Activated CD8-positive, alpha-beta memory T cell treated with anti-CD3 and anti-CD28 coated beads, Interleukin-2, amount 10 ng/mL, durations not matched to agents 7 days and 5 days (primary cell): ENCODE measurements at places on chromosomes 6 and 20.

- no peak for DNase-seq
Measured at GRCh38 chr6:121619013-121619412, 183.6 kb downstream of the GJA1 start.

- no peak for DNase-seq
Measured at GRCh38 chr6:160767647-160768019, 65.6 kb downstream of the PLG start.

DNA sequence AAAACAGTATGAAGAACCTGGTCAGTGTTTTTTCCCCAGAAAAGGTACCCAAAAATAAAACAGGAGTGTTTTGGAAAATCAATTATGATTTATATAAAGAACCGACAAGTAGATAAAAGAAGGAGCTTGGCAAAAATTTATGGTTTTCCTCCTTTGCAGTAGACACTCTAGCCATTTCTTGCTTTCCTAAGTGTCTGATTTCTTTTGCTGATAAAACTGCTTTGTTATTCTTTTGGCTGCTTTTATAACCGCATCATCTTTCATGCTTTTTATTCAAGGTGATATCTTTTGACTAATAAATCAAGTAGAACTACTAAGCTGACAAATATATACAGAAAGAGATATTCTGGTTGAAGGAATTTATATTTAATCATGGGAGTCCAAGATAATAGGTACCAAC lies 16.6 kb downstream of the ATG5 start:
- DNase-seq, result no peak

DNA sequence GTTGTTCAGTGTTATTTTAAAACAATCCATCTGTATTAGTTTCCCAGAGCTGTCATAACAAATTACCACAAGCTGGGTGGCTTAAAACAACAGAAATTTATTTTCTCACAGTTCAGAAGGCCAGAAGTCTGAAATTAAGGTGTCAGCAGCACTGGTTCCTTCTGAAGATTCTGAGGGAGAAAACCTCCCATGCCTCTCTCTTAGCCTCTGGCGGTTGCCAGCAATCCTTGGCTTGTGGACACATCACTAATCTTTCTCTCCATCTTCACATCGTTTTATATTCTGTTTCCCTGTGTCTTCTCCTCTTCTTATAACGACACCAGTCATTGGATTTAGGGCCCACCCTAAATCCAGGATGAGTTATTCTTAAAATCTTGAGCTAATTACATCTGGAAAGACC lies 70.2 kb upstream of the EPB41L1 start:
- no peak for DNase-seq

- DNase-seq, result no peak
Measured at GRCh38 chr20:46582648-46583047, 32.2 kb upstream of the OCSTAMP start.

- no peak for DNase-seq
Measured at GRCh38 chr6:84282550-84282949, 55.1 kb upstream of the CEP162 start.

DNA sequence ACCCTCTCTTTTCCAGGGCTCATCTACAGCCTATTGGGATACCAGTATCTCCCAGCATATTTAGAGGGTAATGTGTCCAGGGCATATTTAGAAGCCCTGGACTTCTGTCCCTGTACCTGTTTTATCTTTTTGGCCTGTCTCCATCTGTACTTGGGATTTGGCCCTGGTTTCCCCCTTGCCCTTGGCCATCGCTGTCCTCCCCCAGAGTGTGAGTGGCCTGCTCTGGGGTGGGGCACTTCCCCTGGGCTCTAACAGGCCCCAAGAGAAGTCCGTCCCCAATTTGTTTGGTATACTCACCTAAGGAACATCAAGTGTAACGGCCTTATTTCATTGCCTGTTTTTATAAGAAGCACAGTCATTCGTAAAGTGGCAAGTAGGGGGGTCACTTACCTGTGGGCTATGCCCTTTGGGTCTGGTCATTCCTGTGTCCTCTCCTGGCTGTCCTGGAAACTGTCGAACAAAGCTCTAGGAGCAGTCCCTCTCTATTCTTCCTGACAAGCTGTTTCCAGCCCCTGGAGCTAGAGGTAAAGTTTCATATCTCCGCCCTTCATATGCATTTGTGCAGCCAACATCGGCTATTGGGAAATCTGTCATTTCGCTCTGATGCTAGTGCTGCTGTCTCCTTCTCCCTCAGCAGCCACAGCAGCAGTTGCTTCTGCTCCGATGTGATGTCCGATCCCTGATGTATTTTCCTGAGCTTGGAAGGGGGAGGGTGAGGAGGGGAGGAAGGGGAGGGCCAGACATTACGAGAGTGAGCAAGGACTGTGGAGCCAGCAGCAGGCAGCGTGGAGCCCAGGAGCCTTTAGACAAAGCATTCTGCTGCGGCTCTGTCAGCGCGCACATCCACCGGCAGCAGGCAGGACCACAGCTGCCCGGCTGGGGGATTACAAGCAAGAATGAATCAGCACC lies 83.4 kb downstream of the TCP11 start:
- DNase-seq, result no peak

- no peak for DNase-seq
Measured at GRCh38 chr6:39018103-39018502, 30.5 kb upstream of the GLP1R start.
